ENCODE measurements at places on chromosomes 5 and 9.

DNA sequence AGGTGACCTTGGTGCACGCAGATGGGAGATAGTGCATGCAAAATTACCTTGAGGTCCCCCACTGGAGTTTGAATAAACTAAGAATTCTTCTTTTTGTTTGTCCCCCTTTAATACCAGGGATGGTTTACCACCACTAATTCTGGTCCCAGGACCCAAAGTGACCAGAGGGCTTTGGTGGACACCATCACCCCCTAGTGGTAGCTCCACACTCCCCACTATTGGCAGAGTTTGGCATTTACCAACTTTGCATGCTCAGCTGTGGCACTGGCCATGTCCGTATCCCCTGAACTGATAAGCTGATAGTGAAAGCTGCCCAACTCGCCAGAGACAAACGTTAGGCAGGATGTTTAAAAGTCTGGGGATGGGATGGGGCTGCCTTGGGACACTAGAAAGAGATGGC is 3.3 kb downstream of the ASTN2 start:
- peak; percentile 62 for DNase-seq

GRCh38 chr5:98905857-98906688 is 22.7 kb downstream of the CHD1 start:
- DNase-seq, result peak; percentile 15

DNA sequence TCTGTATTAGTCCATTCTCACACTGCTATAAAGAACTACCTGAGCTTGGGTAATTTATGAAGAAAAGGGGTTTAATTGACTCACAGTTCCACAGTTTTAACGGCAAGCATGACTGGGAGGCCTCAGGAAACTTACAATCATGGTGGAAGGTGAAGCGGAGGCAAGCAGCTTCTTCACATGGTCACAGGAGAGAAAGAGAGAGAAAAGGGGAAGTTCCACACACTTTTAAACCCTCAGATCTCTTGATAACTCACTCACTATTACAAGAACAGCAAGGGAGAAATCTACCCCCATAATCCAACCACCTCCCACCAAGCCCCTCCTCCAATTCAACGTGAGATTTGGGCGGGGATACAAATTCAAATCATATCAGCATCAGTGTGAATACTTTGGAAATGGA is 133.4 kb upstream of the SLC30A5 start:
- no peak for DNase-seq

DNA sequence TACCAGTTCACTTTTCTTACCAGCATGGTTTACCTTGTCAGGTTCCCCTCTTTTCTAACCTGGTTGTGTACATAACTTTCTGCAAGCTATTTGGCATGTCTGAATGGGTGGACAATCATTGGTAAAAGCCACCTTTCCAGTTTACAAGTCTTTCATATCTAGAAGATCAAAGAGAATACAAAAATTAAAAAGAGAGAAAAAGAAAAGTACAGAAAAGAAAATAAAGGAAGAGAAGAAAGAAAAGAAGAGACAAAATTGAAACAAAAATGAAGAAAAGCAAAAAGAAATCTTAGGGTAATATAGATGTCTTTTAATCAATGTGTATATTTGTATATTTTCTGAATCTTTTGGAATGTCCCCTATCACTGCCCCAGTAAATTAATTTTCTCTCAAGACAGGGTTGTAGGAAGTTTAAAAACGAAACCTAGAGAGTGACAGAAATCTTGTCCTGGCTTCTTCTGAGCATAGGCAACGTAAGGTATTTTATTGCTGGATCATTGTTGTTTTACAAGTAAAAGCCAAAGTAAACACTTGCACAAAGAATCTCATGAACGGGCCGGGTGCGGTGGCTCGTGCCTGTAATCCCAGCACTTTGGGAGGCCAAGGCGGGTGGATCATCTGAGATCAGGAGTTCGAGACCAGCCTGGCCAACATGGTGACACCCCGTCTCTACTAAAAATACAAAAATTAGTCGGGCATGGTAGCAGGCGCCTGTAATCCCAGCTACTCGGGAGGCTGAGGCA is 98.7 kb upstream of the IFNE start:
- DNase-seq, result no peak

- DNase-seq, result no peak
These were observed 5.3 kb downstream of the ISCA1 start for GRCh38 chr9:86277072-86277471.

GRCh38 chr5:72189146-72189545 is 81.9 kb downstream of the MAP1B start:
- DNase-seq, result no peak

DNA sequence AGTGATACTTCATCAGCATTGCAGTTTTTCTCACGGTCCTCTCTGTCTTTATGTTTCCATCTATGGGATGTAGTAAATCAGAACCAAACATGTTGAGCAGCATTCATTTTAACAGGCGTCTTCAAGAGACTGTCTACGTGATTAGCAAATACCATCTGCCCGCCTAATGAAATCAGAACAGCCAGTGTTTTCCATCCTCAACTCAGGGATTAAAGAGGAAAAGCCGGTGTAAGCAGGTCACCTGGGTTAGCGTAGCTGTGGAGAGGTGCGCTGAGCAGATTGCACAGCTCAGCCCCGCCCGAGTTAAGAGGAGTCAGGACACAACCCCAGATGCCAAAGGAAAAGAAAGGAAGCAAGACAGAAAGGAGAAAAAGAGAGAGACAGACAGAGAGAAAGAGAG is 54.3 kb upstream of the ANKRD33B start:
- no peak for DNase-seq

DNA sequence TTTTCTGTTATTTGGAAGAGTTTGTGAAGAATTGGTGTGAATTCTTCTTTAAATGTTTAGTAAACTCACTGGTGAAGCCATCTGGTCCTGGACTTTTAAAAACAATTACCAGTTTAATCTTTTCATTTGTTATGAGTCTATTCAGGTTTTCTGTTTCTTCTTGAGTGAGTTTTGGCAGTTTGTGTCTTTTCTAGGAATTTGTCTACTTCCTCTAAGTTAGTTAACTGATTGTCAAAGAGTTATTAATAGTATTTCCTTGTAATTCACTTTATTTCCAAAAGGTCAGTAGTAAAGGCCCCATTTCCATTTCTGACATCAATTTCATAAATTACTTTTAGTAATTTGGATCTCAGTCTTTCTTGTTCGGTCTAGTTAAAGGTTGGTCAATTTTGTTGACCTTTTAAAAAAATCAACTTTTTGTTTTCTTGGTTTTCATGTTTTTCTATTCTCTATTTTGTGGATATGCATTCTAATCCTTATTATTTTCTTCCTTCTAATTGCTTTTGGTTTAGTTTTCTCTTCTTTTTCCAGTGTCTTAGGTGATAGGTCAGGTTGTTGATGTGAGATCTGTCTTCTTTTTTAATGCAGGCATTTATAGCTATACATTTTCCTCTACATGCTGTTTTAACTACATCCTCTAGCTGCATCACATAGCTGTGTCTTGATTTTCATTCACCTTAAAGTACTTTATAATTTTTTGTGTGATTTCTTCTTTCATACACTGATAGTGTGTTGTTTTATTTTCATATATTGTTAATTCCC is 7.3 kb upstream of the SMIM3 start:
- no peak for DNase-seq

DNA sequence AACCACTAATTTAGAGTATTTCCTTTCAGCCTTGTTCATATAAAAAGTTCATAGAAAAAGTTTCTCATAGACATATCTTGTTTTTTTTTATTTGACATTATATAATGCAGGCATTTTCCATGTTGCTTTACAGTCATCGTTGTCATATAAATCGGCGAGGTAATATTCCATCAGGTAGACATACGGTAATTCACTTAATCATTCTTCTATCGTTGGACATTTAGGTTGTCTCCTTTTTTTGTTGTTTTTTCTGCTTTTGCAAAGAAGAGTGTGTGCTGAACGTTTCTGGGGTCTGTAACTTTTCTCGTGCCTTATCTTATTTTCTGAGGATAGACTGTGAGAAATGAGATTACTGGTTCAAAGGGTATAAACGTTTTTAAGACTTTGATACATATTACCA is 283.6 kb downstream of the ARHGAP26 start:
- DNase-seq, result no peak

DNA sequence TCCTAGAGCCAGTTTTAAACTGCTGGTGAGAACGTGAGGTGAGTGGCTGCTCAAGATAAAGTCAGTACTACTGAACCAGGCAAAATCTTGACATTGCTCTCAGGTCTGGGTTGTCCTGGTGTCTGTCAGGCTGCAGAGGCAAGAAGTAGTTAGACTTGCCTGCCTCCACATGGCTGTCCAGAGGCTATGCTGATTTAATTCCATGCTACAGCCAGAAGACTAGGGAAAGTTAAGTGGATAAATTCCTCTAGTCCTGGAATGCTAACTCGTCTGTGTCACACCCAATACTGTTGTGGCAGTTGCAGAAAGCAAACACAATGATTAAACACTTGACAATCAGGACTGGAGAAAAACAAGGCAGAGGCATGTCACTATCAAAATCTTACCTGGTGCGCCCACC is 118.9 kb downstream of the ACER2 start:
- no peak for DNase-seq

GRCh38 chr5:122286541-122286940 is 25.5 kb upstream of the SNCAIP start:
- no peak for DNase-seq

DNA sequence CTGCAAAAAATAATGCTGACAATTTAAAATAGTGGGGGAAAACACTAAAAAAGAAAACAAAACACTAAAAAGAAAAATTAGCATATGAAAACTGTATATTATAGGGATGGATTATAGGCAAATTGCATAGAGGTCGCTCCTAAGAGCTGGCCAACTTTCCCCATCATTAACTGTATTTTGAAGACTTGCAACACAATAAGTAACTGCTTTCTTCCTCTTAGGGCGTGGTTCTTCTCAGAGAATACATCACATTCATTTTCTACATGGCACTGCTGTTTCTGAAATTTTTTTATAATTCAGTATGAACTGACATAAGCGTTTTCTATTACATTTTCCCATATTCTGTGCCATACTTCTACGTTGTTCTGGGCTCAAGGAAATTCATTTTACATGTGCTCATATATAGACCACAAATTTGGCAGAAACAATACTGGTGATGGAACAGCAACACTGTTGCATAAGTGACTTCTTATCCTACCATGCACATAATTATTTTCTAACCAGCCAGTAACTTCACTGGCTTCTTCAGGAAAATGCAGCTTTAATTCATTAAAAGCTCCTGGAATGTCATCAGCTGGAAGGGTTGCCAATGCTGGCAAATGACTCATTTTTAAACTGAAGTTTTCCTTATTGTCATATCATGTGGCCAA is 171.2 kb upstream of the DMAC1 start:
- DNase-seq, result no peak

DNA sequence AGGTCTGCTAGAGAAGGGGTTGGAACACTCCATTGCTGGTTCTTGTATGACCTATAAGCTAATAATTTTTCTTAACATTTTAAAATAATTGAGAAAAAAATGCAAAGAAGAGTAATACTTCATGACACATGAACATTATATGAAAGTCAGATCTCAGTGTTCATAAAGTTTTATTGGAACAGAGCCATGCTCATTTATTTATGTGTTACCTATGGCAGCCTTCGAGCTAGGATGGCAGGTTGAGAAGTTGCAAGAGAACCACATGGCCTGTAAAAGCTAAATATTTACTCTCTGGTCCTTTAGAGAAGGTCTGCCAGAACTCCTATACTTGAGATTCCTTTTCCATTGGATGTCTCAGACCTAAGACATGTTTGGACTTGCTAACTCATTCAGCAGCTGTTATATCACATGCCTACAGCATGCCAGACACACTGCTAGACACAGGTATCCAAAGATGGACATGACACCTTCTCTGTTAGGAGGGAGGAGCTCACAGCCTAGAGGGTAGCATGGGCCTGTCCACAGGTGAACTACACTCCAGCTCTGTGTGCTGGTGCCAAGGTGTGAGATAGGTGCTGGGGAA is 304.3 kb downstream of the ARHGAP26 start:
- no peak for DNase-seq

GRCh38 chr9:110278080-110278707 is 21.9 kb upstream of the TXN start:
- peak; percentile 79 for DNase-seq

- no peak for DNase-seq
These were observed 363.8 kb downstream of the ARL15 start for GRCh38 chr5:53946405-53947100.

DNA sequence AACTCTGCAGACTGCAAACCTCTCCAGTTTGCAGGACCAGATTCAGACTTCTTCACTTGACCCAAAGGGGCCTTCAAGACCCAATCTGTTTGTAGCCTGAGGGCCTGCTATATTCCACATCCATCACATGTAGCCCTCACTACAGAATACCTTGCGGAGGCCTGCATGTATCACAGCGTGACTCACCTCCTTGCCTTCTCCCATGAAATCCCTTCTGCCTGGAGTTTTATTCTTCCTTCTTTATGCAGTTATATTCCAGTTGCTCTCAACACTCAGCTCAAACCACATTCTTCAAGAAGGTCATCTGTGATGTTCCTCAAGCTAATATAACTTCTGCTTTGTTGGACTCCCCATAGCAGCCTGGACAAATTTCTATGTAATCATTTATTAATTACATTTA is 198.5 kb upstream of the PTGER4 start:
- no peak for DNase-seq

DNA sequence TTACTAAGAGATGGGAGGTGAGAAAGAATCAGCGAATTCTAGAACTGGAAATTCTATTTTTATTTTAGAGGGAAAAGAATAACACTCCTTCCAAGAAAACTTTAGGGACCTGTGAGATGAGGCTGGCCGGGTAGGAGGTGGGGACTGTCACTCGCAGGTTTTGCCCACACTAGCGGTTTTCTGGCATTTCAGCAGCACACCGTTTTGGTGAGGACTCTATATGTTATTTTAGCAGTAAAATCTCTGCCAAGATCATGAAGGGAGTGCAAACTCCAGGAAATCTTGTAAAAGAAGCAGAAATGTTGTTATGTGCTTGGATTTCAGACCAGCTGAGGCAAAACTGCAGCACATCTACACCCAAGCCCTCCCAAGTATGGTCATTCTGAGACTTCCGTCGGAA is 470.6 kb downstream of the PSAT1 start:
- no peak for DNase-seq

- no peak for DNase-seq
These were observed 232.0 kb downstream of the RFK start for GRCh38 chr9:76162086-76162730.

- no peak for DNase-seq
These were observed 710.4 kb upstream of the CTNND2 start for GRCh38 chr5:12614608-12615007.

- no peak for DNase-seq
These were observed 580.2 kb downstream of the EBF1 start for GRCh38 chr5:158519433-158520021.

- no peak for DNase-seq
These were observed 74.8 kb downstream of the CETN3 start for GRCh38 chr5:90334741-90335140.

- DNase-seq, result peak; percentile 32
These were observed 9.9 kb downstream of the LEAP2 start for GRCh38 chr5:132883261-132883834.

GRCh38 chr5:151660616-151661495 is 25.9 kb downstream of the SPARC start:
- no peak for DNase-seq

GRCh38 chr9:126532019-126532462 is 81.7 kb upstream of the LMX1B start:
- no peak for DNase-seq

- DNase-seq, result no peak
These were observed 171.6 kb downstream of the TARS1 start for GRCh38 chr5:33612386-33612785.

GRCh38 chr9:33867747-33868439 is 50.9 kb downstream of the UBE2R2 start:
- DNase-seq, result no peak

- no peak for DNase-seq
These were observed 4.8 kb upstream of the TTC23L start for GRCh38 chr5:34833976-34834793.

All from NCI-H1105 treated with DMSO at 0.1 percent for 48 hours (cell line).